ENCODE measurements at places on chromosomes 7 and 10. TPM values are rescaled to one million over a fixed set of nuclear protein-coding genes. Genes with fewer than 3 reads are reported as not detected.
A peak's percentile ranks its signal among the peaks of the same experiment; 100 is the strongest.

The CALY gene
- 53.3 TPM for total RNA-seq

DNA sequence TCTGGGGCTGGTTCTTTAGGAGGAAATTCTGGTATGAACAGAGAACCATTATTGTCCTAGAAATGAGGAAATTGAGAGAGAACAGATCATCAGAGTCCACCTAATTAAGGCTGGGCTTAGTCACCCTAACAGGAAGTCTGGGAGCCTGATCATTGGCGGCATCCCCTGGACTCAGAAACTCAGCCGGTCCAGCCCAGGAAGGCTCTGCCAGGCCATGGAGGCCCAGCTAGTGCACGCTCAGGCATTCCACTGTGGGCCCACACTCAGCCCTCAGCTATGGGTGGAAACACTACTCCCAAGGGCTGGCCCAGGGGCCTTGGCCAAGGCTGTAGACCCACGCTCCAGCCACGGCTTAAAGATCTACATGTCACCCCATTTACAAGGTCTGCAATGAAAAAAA is 109.2 kb downstream of the PTPN20 start:
- DNase-seq = no peak

GRCh38 chr7:116802144-116802745 is 60.1 kb upstream of the CAPZA2 start:
- no peak for DNase-seq

DNA sequence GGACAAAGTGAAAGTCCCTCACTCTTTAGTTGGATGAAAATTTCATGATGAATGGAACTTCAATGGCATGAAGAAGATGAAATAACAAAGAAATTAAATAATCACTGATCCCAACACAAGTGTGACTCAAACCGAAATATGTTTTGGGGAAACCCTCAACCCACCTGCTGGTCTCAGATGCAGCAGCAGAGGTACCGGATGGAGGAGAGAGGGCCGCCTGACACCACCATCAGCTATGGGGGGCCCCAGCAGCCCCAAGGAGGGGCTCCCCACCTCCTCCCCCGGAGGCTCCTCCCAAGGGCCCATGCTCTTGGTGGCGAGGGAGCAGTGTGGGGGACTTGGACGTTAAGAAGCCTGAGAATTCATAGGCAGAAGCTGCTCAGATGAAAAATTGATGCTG is 137.2 kb upstream of the ADARB2 start:
- DNase-seq = no peak

The MSS51 gene
- total RNA-seq = 0.86 TPM

DNA sequence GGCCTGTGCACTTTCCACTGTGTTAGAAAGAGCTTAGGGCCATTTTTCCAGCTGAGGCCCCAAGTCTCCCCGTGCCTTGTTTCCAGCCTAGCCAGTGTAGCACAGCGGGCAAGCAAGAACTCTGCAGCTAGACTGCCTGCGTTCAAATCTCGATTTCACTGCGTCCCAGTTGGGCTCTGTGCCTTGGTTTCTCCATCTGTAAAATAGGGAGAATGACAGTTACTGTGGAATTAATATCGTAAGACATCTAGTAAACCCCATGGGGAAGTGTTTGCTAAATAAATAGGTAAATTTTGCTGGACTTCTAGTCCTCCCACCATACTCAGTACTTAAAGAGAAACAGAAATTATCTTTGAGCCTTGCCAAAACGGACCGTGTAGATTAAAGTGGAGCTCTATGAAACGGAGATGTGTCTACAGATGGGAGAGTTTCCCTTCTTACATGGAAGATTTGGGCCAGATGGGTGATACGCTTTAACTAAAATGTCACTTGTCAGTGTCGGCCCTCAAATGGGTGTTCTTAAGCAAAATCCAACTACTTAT is 3.5 kb upstream of the HKDC1 start:
- DNase-seq = no peak

DNA sequence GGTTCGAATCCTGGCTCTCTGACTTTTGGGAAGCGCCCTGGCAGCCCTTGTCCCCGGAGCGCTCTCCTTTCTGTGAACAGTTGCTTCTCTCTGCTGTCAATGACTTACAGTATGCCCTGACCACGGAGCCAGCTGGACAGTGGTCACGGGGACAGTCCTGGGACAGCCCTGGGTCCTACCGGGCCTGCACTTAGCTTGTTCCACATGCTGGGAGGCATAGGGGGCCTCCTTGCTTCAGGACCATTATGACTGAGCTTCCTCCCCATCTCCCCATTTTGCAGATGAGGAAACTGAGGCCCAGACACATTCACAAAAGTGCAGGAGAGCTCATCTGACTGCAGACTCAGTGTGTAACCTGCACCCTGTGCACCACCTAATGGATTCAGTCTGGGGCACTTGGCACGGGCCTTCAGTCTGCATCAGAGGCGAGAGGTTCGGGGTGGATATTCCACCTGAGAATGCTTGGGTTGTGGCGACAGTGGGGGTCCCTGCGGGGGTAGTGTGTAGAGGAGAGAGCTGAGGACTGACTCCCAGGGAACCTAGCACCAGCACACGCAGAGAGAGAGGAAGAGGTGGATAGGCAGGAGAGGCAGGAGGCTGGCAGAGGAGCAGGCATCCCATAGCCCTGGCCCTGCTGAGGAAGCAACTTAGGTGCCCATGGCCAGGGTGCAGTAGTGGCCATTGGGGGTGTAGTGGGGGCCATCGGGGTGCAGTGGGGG is 1.6 kb downstream of the DOCK1 start:
- no peak for DNase-seq

GRCh38 chr7:10939237-10939910 is 34.3 kb upstream of the PHF14 start:
- DNase-seq = peak; percentile 14

GRCh38 chr7:49424109-49424508 is 349.3 kb upstream of the VWC2 start:
- DNase-seq = no peak

GRCh38 chr10:31028081-31028480 is 3.6 kb downstream of the ZNF438 start:
- DNase-seq = no peak

Measured in G401 (cell line).